ENCODE measurements at places on chromosomes 4 and X.

- DNase-seq = no peak
Measured at GRCh38 chr4:66929748-66930147, 615.6 kb downstream of the CENPC start.

DNA sequence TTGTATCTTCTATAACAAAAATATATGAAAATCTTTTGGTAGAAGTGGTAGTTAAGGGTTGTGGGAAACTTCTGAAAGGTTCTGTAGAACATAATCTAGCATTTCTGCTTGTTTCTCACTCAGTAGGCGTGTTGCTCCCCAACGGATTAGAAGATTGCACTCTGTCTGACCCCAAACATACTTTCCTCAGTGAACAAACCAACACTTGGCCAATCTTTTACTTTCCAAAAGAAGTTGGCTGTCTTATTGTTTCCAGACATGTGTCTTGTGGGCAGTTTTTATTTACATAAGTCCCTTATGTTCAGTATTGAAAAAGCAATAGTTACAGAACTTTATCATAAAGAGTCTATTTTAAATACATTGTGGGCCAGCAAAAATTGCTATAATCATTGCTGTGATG is 312.8 kb upstream of the EPHA5 start:
- DNase-seq = peak; percentile 65

DNA sequence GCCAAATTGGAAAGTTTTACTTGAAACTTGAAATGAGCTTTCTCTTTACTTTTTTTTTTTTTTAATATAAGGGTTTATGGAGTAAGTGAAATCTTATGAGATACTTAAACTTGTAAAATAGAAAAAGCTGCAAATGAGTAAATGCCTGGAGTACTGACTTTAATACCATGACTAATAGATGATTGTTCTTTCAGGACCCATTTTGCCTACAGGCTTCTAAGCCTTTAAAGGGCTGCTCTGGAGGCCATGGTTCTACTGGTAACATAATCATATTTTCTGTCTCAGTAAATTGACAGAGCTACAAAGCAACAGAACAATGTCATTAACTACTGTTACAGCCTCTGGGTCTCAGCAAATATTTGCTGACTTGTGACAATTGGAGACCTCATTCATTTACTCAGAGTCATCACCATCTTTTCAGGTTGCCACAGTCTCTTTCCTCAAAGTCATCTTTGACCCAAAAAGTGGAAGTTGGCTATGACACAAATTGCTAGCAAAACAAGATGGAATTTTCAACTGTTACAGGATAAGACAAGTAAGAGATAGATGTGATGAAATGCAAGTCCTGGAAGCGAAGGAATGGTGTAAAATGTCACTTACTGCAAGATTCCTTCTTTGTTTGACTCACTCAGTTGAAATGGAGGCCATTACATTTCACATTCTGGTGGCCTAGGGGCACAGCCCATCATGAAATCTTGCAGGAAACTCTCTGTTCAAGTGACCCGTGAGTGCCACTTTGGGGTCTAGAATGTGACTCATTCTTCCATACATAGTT is 132.7 kb downstream of the BTC start:
- peak; percentile 49 for DNase-seq

- DNase-seq = no peak
Measured at GRCh38 chrX:17164941-17165340, 210.1 kb upstream of the NHS start.

GRCh38 chr4:178633263-178633662 is 1191.0 kb upstream of the AGA start:
- no peak for DNase-seq

- DNase-seq = no peak
Measured at GRCh38 chrX:125826080-125826479, 340.0 kb downstream of the DCAF12L2 start.

DNA sequence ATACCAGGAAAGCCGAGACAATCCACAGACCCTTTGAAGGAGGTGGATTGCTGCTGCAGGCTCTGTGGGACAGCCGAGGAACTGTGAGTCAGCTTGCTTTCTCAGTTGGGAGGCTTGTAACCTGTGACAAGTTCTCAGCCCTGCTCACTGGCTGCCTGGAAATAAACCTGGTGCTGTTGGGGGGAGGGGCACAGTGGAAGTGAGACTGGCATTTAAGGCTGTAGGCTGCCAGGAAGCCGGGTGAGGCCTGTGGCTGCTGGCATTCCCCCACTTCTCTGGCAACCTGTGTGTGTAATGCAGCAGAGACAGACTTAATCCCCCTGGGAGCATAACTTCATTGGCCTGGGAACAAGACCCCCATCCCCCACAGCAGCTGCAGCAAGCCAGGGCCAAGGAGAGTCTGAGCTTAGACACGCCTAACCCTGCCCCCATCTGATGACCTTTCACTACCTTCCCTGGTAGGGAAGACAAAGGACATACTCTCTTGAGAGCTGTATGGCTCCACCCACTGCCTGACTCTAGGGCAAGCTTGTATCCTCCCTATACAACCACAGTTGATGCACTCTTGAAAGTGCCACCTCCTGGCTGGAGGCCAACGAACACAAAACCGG is 64.1 kb downstream of the ALPK1 start:
- DNase-seq = no peak

DNA sequence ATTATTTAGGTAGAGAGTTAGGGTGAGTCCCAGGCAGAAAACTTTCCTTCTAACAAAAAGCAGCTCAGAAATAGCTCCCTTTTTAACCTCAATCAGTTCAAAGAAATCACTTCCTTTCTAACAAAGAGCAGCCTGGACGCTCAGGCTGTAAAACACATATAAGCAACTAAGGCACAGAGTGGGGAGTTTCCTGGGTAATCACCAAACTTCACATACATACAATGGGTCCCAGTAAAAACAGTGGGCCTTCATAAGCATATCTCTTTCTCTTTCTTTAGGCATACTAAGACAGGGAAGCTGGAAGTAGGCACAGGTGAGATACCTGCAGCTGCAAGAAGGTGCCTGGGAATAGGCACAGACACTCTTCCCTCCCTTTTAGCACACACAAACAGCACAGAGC is 4.9 kb upstream of the NAF1 start:
- no peak for DNase-seq

- no peak for DNase-seq
Measured at GRCh38 chrX:2452317-2452784, 48.4 kb downstream of the DHRSX start.

DNA sequence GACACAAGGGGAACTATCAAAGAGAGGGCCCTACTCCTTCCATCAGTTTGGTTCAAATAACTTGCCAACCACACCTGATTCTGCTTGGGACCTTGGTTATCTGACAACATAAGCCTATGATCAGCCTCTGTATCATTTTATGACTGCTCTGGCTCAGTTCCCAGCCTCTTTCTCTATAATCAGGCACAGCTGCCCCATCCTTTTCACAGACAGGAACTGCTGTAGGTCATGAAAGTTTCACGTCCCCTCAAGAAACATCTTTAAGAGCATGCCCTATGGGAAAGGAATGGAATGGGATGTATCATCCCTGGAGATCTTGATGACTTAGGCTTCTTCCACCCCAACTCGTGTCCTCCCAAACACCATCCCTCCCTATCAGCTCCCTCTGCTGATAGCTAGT is 243.4 kb downstream of the AR start:
- DNase-seq = no peak

- no peak for DNase-seq
Measured at GRCh38 chr4:103372002-103372558, 173.9 kb upstream of the CENPE start.

DNA sequence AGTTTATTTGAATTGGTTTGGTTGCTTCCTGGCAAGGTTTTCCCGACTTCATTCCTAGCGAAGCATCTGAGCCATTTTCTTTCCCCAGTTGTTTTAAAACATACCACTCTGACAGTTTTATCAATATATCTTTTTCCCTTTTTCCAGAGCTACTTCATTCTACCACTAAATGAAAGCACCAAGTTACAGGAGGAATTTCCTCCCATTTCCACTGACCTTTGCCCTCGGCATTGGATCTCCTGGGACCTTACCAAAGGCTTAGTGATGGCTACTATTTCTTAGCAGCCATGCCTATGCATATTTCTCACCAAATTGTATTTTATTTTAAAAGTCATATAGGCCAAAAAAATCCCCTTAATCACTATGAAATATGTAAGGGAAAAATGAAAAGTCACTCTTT is 150.5 kb downstream of the ZNF330 start:
- DNase-seq = no peak

DNA sequence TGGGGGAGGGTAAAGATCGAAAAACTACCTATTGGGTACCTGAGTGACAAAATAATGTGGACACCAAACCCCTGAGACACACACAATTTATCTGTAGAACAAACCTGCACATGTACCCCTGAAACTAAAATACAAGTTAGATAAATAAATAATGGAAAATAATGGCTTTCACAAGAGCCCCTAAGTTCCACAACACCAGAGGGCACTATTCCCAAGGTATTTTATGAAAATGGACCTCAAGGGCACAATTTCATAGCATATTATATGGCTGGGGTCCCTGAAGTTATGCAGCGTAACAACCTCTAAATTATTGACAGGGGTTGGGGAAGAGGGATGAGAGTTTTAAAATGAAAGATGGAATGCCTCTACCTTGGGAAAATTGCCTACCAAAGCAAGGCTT is 81.3 kb upstream of the TMEM33 start:
- no peak for DNase-seq

- DNase-seq = peak; percentile 43
Measured at GRCh38 chr4:188110741-188111471, 1.5 kb upstream of the TRIML2 start.

DNA sequence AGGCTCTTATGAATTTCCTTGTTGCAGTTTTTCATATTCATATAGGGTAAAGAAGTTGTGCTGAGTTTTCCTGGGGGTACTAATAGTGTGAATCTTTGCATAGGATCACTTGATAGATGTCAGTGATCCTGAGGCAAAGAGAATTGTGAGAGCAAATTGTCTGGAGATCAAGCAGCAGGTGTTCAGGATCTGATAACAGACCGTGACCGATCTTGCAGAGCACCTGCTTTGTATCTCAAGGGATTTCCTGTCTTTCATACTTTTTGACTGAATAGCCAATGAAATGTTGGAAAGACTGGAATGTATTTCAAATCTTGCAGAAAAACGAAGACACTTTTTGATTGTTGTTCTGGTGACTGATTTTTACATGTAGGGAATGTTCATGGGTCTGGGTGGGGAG is 914.5 kb downstream of the STIM2 start:
- no peak for DNase-seq

GRCh38 chr4:78059524-78059889 is 2.4 kb downstream of the FRAS1 start:
- DNase-seq = peak; percentile 85

DNA sequence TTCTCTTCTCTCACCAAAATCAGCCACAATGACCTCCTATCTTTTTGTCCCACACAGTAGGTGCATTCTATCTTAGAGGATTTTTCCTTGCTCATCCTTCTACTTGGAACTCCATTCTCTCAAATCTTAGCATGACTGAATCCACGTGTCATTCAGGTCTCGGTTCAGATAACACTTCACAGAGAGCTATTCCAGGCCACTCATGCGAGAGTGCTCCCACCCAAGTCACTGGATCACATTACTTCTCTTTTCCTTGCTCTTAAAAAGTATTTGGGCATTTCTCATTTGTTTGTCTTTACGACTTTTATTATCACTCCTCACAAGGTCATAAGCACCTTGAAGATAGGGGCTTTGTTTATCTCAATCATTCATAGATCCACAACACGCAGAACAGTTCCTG is 647.5 kb upstream of the TENM3 start:
- DNase-seq = no peak

DNA sequence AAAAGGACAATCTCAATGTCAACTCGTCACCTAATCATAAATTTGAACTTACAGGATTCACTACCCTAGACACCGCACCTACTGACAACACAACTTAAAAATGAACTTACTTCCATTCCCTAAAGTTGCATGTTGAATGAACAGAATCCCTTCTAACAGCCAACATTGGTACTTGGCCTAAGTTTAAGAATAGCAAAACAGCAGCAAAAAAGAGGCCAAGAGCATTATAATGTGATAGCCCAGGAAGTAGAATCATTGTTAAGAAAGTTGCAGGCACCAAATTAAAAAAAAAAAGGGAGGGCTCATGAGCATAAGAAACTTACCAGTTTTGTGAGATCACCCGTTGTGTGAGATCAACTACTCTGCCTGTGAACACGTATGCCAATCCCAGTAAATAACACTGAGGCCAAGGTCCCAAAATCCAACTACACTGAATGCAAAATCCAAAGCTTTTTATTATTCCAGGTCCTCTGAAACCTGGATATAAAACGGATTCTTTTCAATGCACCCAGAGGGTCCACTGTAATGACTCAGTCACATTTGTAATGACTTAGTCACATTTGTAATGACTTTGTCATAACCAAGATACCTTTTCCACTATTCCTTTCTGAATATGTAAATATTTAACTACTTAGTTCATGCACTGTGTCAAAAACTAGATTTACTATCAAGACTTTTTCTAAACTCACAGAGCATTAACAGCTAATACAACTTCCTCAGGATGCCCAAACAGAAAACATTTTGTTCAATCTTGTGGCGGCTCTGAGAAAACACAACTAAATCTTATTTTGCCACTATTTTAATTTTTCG is 6.8 kb downstream of the HNRNPDL start:
- peak; percentile 27 for DNase-seq

- no peak for DNase-seq
Measured at GRCh38 chrX:130741584-130741983, 161.4 kb downstream of the ENOX2 start.

DNA sequence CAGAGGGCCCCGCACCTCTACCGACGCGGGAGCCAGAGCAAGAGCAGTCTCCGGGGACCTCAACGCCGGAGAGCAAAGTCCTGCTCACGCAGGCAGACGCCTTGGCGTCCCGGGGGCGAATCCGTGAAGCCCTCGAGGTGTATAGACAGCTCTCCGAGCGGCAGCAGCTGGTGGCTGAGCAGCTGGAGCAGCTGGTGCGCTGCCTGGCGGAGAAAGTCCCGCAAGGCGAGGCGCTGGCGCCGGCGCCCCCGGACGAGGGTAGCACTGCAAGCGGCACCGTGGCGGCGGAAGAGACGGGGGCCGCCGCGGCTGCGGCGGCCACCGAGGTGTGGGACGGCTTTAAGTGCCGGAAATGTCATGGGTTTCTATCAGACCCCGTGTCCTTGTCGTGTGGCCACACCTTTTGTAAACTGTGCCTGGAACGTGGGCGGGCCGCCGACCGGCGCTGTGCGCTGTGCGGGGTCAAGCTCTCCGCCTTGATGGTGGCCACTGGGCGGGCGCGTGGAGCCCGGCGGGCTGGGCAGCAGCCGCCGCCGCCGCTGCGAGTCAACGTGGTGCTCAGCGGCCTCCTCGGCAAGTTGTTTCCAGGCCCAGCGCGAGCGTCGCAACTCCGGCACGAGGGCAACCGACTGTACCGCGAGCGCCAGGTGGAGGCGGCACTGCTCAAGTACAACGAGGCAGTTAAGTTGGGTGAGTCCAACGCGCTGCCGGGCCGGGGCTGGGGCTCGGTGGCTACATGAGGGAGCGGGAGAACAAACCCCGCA is 672 bp downstream of the LONRF3 start:
- DNase-seq = peak; percentile 21

- DNase-seq = no peak
Measured at GRCh38 chr4:123577225-123577906, 180.8 kb downstream of the SPRY1 start.

DNA sequence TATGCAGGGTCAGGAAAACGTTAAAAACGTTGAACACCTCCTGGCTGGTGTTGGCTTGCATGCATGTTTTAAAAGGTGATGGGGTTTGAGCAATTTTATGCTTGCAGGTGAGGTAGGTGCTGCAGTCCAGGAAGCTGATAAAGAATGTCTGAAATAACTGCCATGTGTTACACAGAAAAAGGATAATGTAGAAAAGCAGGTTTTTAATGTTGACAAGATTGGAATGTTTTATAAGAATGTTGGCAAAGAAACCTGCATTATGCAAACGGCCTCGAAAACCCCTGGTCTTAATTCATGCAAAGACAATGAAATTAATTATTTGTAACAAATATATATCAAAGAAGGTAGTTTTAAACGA is 723.7 kb upstream of the AGA start:
- DNase-seq = no peak
